Pancreas (tissue), 10 donors: ENCODE measurements at places on chromosomes 3 and 15. TPM values are rescaled to one million over a fixed set of nuclear protein-coding genes. Genes with fewer than 3 reads are reported as not detected.
A peak's percentile ranks its signal among the peaks of the same experiment; 100 is the strongest.

GRCh38 chr15:87470923-87471322, 785.6 kb downstream of the NTRK3 start:
- no peak for DNase-seq

DNA sequence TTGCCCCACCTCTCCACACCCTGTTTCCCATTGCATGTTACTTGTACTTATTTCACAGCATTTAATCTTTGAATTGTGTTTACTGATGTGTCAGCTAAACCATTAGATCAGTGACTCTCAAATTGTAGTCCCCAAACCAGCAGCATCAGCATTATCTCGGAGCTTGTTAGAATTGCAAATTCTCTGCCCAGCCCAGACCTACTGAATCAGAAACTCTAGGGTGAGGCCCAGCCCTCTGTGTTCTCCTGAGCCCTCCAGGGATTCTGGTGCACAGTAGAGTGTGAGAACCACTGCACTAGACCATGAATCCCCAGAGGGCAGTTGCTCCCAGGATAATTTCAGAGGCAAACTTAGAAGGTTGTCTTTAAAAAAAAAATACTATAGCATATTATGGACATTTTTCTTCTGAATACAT, 13.0 kb downstream of the PLD1 start:
- DNase-seq, result no peak

Gene EPHB1
- 0.26 TPM for total RNA-seq

DNA sequence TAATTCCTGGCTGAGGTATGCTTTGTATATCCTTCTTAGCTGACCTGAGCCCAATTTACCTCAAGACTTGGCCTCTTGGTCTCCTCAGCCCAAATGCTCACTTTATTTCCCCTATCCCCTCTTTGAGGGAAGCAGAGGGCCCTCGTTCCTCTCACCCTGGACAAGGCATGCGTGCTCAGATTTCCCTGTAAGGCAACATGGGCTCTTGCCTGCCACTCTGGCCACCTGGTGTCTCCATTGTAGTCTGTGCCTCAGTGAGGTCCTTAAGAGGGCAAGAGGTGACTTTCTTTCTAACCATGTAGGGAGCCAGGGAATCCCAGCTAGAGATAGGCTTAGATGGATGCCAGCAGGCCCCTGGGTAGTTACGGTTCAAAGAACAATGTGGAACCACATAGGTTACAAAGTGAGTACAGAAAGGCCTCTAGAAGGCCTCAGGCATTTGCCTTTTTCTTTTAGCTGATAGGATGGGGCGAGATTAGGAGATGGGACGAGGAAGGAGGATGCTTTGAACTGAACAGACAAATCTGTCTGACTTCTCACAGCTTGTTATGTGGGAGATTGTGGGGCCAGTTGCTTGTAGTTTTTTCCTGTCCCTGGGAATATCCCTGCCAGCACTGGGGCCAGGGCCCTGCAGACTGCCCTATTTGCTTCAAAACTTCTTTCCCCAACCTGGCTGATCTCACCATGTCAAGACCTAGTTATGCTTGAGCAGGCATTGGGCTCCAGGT, 1.1 kb upstream of the INTS14 start:
- DNase-seq, result no peak

Gene FSD2
- total RNA-seq, result not detected

Gene FAM107A
- total RNA-seq, result 6.8 TPM

GRCh38 chr3:150022381-150023238, 51.9 kb upstream of the PFN2 start:
- DNase-seq, result no peak

DNA sequence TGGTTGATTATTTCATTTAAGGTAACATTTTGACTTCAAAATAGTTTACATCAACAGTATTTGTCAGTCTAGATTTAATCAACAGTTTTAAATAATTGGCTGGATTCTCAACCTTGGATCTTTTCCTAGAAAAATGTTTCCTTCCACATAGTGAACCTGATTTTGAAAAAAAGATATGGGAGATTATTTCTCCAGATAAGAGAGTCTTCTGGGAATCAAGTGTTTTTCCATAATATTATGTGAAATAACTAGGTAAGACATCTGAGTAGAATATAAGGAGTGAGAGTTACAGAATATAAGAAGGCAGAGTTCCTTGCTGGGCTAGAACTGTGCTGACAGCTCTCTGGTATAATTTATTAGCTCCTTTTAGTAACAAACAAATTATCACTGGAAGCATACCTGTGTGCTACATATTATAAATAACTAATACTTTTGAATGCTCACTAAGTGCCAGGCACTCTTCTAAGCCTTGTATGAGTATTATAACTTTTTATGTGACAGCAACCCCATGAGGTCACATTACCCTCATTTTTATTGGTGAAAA, 18.8 kb upstream of the TNFSF10 start:
- no peak for DNase-seq

- DNase-seq, result no peak
Measured at GRCh38 chr3:173743111-173743510, 345.6 kb downstream of the NLGN1 start.

DNA sequence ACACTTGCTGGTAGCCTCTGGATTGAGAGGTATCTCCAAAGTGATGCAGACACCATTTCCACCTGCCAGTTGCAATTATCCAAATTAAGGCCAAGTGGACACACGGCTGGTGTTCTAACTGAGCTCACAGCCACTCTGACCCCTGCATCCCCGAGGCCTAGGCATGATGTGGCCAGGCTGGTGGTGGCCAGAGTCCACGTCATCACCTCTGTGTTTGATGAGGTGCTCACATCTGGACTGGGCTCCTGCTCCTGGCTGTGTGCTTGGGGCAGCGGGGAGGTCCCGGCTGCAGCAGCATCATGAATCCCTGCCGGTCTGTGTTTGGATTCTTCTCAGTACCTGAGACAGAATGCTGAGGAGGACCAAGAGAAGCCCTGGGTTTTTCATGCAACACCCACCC, 4.9 kb downstream of the OXTR start:
- no peak for DNase-seq

GRCh38 chr3:33099701-33100100, 2.8 kb upstream of the GLB1 start:
- no peak for DNase-seq

DNA sequence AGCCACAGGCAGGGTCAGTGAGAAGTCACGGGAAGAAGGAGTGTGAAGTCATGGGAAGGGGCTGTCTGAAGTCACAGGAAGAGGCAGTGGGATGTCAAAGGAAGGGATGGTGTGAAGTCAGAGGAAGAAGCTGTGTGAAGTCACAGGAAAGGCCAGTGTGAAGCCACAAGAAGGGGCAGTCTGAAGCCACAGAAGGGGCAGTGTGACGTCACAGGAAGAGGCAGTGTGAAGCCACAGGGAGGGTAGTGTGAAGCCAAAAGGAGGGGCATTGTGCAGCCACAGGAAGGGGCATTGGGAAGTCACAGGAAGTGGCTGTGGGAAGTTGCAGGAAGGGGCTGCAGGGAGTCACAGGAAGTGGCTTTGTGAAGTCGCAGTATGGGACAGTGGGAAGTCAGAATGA, 35.1 kb downstream of the GASK1A start:
- no peak for DNase-seq

Gene CGGBP1
- 40.3 TPM for total RNA-seq

Gene GOLGA8O
- 0.23 TPM for total RNA-seq

Gene TMEM212
- not detected for total RNA-seq

DNA sequence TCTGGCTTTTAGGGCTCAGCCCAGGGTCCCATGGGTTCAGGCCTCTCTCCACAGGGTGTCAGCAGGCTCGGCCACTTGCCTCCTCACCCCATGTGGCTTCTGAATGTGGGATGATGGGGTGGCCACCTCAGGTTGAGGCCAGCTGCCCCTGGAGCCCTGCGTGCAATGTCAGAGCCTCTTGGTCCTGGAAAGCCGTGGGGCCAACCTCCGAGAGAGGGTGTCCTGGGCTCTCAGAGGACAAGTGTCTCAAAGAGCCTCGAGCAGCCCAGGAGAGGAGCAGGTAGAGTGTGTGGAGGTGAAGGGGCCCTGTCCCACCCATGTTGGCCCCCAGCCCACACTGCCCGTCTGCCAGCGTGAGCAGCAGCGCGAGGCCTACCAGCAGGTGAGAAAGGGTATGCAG, 86.0 kb downstream of the PLXNA1 start:
- peak; percentile 45 for DNase-seq

- no peak for DNase-seq
Measured at GRCh38 chr3:27392950-27393679, 23.9 kb upstream of the NEK10 start.

Gene CCDC54
- total RNA-seq, result not detected

DNA sequence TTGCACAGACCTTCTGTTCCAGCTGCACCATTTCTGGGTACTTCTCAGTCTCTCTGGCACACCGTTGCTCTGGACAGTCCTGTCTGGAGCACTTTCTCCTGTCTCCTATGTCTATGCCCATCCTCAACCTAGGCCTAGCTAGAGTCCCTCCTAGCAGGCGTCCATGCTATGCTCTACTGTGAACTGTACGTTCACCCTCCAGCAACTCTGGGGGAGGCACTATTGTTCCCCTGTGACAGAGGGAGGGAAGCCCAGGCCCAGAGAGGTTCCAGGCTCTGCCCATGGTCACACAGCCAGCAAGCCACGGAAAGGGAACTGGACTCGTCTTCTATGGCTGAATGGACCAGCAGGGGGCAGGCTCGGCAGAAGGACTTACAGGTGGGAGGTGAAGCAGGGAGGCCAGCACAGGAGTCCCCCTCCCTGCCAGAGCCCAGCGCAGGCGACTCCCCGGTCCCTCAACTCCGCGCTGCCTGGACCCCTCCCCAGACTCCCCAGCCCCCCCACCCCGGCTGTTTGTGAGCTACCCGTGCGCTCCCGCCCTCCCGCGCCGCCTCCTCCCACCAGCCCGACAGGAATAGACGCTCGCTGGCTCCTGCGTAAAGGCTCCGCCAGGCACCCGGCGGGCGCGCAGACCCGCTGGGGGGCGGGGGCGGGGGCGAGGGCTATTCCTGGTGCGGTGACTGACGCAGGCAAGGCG, 1.7 kb upstream of the LINGO1 start:
- peak; percentile 69 for DNase-seq

GRCh38 chr3:124101643-124102042, 109.7 kb upstream of the ROPN1 start:
- DNase-seq, result no peak
